ENCODE measurements at places on chromosomes 1 and 21. TPM values are rescaled to one million over a fixed set of nuclear protein-coding genes. Genes with fewer than 3 reads are reported as not detected.

The ABCA4 gene
- not detected for total RNA-seq

The ERRFI1 gene
- total RNA-seq = 0.35 TPM

The TMEM63A gene
- 211 TPM for total RNA-seq

The NPHS2 gene
- total RNA-seq = not detected

The ESRRG gene
- total RNA-seq = not detected

The CNKSR1 gene
- total RNA-seq = 6.4 TPM

The TINAGL1 gene
- total RNA-seq = not detected

The PADI2 gene
- 0.23 TPM for total RNA-seq

The CSF3R gene
- total RNA-seq = 0.32 TPM

The IL20 gene
- not detected for total RNA-seq

The RGS18 gene
- 0.30 TPM for total RNA-seq

The TMEM59 gene
- 195 TPM for total RNA-seq

The MARK1 gene
- not detected for total RNA-seq

Measured in activated CD4-positive, alpha-beta T cell treated with anti-CD3 and anti-CD28 coated beads, Interleukin-2, amount 10 ng/mL, durations not matched to agents 7 days and 5 days (primary cell).